ENCODE measurements at places on chromosomes 16 and 17.

GRCh38 chr16:83992624-83993023 lies 24.6 kb downstream of the NECAB2 start:
- DNase-seq, result no peak

DNA sequence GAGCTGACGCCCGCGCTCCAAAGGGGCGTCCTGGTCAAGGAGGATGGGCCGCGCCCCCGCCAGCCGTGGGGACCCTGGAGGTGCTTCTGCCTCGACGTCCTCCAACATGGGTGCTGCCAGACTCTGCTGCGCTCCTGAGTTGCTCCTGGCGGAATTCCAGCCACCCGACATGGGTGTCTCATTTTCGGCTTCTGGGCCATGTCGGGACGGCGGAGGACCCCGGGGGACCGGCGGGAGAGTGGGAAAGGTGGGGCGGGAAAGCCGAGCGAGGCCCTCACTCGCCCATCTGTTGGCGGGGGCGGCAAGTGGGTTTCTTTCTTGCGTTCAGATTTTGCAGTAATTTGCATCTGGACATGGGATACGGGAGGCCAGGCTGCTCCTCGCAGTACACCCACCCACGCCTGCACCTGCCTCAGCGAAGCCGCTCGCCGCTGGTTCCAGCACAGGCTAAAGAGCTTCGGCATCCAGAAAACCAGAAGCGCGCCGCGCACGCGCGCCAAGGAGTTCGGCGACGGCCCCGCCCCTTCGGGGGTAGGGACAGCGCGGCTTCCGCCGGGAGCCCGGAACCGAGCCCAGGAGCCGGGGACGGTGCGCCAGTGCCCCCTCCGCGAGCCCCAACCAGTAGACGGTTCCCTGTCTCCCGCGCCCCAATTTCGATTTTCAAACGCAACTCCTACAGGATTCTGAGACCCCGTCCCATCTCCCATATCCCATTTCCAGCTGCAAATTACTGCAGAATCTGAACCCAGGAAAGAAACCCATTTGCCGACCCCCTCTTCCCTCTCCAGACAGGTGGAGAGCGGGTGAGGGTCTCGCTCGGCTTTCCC lies at the start of gene ARMC7:
ARMC7 (plus strand) TSS at position 563 of the 827 bp plus-strand sequence. CDS start 320 bp downstream, outside the sequence.
- peak; percentile 89 for DNase-seq

GRCh38 chr16:66441586-66442375 lies 14.7 kb downstream of the BEAN1 start:
- no peak for DNase-seq

DNA sequence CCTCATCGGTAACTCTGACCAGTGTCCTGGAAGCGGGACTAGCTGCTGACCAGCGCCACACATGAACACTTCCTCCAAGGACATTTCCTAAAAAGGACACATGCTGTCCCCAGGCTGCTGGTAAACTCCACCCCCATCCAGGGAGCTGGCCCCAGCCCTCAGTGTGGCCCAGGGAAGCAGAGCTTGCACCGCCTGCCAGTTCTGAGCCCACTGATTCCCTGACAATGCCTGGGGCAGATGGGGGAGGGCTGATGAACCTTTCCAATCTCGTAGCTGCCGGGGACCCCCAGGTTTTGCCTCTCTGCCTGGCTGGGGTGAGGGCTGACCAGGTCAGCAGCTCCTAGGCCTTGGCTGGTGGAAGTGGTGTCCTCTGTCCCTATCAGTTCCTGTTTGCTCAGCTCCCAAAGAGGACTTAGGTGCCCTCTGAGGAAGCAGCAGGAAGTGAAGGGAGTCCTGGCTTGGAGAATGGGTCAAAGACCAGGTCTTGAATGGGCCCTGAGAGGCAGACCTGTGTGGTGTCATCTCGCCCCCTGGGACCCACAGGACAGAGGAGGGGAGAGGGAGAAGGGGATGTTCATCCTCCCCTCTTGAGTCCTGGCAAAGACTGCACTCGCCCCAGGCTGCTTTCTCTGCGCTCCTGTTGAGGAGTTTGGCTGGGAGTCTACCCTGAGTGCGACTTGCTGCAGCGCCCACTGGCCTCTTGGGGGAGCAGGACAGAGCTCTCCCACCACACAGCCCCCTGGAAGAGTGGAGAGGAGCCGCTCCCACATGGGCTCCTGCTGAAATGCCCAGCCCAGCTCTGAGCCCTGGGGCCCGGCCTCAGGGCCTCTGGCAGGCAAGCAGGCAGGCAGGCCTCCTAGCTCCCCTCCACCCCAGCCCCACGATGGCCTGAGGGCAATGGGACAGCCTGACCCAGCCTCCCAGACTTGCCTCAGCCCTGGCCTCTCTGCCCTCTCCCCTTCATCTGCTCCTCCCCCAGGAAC lies 16.8 kb downstream of the PDK2 start:
- no peak for DNase-seq

DNA sequence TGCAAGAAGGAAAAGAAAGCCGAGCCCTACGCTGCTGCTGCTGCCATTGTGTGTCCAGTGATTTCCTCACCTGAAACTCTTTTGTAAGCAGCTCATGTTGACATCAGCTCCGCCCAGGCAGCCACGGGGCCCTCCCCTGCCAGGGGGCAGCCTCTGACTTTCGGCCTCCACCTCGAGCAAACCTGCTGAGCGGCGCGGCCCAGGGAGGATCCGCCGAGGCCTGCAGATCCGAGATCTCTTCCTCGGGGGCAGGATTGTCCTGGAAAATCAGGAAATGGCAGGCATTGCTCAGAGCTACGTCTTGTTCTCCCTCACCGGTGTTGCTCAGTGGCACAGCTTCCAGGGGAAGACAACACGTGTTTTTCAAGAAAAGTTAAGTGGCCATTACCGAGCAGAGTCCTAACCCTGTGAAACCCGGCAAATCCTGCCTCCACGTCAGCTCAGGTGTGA lies 35.6 kb upstream of the ZNF750 start:
- DNase-seq, result no peak

DNA sequence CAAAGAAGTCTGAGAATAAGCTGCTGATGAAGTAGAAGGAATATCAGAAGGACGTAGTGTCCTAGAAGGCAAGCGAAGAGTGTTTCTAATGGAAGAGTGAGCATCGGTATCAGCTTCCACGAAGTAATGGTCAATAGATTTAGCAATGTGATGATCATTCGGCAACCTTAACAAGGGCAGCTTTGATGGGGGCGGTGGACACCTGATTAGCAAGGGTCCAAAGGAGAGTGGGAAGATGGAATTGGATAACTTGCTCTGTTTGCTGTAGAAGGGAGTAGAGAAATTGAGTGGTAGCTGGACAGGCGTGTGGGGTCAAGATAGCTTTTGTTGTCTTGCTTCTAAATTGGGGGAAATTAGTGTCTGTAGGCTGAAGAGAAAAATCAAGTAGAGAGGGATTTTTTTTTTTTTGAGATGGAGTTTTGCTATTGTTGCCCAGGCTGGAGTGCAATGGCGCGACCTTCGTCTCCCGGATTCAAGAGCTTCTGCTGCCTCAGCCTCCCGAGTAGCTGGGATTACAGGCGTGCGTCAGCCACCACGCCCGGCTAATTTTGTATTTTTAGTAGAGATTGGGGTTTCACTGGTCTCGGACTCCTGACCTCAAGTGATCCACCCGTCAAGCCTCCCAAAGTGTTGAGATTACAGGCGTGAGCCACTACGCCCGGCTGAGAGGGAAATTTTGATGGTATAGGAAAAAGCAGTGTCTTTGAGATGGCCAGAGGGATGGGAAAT lies 13.9 kb upstream of the HES7 start:
- DNase-seq, result no peak

- DNase-seq, result no peak
Observed at GRCh38 chr17:67637901-67638641, 79.7 kb upstream of the NOL11 start.

GRCh38 chr17:27544350-27545131 lies 86.4 kb upstream of the LGALS9 start:
- DNase-seq, result peak; percentile 34

DNA sequence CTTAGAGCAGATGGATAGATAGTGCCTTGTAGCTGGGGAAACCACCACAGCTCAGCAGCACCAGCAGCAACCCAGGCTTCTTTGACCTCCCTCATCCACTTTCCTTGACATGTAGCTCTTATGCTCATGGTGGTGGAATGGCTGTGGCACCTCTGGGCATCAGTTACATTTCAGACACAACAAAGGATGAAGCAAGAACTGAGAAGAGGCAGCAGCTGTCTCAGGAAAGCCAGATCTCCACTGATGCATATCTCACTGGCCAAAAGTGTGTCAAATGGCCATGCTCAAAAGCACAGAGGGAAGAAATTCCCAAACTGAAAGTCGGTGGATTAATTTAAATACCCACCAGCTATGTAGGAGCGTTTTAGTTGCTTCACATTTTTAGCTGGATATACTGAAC lies 671.4 kb upstream of the SALL1 start:
- no peak for DNase-seq

GRCh38 chr17:40450175-40450574 lies 6.9 kb downstream of the IGFBP4 start:
- peak; percentile 37 for DNase-seq

GRCh38 chr17:8162997-8163977 lies 539 bp upstream of the VAMP2 start:
- DNase-seq, result no peak

DNA sequence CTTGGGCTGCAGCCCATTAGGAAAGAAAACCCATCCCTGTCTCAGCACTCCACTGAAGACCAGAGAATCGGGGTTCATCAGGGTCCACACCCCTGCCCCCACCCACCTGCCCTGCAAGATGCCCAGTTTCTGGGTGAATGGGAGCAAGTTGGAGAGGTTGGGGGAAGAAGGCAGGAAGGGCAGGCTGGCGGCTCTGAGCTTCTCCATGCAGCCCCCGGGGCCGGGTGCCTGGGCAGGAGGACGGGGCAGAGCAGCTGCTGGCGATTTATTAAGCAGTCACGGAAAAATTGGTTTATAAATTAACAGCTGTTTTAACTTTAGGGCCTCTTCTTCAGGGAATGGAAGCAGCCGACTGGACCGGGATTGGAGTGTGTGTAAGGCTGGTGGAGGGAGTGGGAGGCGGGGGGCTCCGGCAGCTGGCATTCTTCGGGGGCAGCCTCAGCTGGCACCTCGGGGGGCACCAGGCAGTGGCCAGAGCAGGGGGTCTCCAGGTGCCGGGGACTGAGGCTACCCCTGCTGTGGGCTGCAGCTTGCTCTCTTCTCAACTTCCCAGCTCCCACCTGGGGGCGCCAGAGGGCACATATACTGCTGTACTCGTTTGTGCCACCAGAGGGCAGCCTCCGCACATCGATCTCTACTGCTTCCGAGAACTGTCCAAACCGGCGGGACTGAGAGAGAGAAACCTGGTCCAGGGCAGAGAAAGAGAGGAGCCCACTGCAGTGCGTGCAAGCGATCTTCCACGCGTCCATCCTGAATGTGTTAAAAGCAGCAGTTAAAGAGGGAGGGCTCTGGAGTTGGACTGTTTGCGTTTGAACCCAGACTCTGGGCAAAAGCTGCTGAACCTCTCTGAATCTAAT lies 5.0 kb upstream of the PPP1R1B start:
- DNase-seq, result peak; percentile 79

GRCh38 chr17:46044286-46044928 lies 45.4 kb downstream of the STH start:
- DNase-seq, result peak; percentile 18

DNA sequence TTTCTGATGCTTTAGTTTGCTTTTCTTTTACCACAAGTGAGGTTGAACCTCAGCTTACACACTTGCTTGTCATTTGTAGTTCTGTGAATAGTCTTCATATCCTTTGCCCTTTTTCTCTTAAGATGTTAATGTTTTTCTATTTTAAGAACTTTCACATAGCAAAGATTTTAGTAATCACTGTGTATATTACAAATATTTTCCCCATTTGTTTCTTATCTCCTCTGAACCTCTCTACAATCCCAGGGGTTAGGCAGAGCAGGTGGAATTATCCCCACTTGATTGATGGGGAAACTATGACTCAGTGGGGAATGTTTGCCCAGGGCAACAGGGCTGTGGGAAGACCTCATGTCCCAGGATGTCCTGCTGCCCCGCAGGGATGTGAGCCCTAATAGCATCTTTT lies 11.7 kb upstream of the MYH3 start:
- DNase-seq, result no peak

- DNase-seq, result no peak
Observed at GRCh38 chr16:57637424-57637823, 9.0 kb downstream of the ADGRG1 start.

DNA sequence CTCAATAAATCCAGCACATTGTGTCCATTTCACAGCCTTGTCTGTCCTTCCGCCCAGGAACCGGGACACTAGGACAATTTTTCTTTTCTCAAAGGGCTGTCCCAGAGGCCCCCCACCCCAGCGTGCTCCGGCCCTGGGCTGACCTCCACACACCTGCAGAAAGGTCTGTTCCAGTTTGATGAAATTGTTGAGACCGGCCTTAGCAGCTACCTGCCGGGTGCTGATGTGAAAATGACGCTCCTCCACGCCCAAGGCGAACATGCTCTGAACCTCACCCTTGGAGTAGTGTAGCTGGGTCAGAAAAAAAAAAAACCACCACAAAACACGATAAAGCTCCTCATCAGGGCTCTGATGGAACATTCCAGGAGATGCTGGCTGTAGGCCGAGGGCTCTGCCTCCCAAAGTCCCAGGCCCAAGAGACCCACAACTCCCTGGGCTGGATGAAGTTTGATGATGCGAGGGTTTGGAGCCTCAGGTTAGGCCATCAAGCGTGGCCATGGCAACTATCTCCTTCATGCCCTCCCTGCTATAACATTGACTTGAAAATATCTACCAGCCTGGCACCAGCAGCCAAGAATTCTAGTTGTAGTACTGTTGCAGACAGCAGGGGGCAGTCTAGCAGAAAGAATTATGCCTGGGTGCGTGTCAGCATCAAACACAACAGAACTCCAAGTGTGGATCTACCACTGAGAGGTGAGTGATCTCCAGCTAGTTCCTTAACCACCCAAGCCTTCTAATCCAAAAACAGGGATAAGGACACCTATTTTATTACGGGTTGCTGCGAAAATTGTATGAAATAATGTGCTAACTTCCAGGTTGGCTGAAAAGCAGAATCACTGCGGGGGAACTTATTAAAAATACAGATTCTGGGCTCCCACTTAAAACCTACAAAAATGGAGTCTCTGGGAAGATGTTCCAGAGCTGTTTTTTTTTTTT lies 62.1 kb downstream of the RMI2 start:
- peak; percentile 47 for DNase-seq

GRCh38 chr16:49854188-49854795 lies 1.6 kb downstream of the ZNF423 start:
- DNase-seq, result no peak

DNA sequence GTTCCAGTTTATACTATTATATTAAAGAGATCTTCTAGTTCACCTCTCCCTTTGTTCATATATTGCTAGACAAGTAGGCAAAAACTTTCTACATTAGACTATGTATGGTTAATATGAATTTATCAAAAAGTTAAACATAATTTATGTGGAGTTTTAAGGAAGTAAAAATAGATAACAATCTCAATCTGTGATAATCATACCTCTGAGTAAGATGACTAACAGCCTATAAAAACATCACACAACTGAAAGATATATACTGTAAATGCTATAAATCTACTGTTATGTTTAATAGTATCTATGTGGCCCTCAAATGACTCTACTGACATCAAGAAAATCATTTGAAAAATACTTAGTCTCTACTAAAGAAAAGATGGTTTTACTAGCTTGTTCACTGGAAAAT lies 37.1 kb downstream of the AP1G1 start:
- DNase-seq, result no peak

DNA sequence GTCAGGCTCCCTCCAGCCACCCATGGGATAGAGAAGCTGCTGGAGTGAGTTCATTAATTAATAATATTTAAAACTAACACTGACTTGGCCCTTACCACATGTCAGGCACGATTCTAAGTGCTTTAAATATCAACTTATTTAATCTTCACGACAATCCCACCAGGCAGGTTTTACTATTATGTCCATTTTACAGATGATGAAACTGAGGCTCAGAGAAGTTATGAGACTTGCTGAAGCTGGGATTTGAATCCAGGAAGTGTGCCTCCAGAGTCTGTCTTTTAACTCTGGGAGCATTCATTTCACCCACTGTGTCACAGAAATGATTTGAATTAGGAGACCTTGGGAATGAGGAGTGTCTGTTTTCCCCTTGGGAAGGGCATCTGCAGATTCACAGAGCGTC lies 8.8 kb downstream of the SPNS3 start:
- no peak for DNase-seq
